ENCODE measurements at places on chromosomes 5 and 9.

DNA sequence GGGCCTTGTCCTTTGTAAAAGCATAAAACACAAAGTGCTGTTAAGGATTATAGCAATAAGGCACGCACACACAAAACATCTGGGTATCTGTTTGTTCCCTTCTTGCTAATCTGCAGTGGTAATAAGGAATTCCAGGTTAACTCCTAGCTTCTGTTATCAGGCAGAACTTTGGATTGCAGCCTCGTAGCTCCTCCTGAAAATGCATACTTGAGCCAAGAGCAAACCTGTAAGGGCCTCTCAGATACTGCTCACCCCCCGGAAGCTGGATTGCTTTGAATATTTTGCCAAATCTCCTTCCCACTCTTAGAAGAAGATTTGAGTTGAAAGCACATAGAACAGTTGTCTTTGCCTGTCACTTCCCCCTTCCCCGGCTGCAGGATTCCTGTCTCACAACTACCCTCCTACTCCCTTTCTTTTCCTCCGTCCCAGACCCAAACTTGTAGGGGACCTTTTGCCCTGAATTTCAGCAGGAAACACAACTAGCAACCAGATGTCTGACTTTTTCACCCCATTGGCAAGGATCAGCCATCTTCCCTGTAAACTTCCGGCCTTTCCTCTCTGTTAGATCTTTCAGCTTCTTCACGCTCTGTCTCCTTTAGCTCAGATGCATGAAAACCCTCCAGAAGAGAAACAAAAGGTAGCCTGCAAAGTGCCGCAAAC lies 28.2 kb upstream of the SMAD5 start:
- no peak for DNase-seq

DNA sequence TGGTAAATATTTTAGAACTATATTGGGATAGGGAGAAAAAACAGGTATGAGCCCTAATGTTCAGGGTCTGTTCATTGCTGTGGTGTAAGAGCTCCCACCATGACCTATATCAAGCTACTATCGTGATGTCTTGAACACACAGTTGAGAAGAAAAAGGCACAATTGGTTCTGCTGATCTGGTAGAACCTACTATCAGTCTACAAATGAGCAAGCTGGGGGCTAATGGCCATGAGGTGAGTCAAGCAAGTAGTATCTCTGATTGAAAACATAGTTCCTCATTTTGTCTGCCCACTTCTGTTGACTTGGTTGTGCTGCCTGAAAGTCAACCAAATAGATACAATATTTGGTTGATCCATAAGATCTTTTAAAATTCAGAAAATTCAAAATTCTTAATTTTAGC lies 1026.3 kb downstream of the CDH12 start:
- no peak for DNase-seq

GRCh38 chr5:118301696-118302095 lies 686.7 kb downstream of the DTWD2 start:
- DNase-seq: no peak

DNA sequence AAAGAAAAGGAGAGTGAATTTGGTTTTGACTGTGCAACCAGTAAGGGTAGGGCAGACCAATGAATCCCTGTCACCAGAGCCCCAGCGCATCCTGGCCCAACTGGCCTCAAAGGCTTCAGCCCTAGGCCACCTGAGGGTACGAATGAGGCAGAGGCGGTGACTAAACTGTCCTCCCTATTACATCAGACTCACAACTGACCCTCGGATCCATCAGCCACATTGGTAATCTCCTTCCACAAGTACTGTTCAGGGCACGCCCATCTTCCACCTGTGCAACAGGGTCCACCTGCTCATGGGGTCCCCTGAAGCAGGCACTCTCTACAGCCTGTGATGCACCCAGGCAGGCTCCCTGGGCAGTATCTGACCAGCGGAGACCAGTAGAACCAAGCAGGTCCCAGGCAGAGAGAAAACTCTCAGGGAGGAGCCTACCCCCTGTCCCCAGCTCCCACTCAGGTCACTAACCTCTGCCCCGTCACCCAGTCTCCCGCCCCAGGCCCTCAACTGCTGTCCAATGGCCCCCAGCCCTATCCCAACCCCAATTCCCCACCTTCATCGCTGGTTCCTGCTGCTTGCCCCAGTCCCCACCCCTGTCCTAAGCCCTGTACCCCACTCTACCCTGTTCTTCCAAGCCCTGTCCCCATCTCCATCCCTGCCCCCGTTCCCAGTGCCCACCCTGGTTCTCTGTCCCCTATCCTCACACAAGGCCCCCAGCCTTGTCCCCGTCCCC lies 904 bp downstream of the EDF1 start:
- DNase-seq: no peak

- DNase-seq: no peak
These were observed 250.2 kb downstream of the NFIB start for GRCh38 chr9:14063756-14064155.

DNA sequence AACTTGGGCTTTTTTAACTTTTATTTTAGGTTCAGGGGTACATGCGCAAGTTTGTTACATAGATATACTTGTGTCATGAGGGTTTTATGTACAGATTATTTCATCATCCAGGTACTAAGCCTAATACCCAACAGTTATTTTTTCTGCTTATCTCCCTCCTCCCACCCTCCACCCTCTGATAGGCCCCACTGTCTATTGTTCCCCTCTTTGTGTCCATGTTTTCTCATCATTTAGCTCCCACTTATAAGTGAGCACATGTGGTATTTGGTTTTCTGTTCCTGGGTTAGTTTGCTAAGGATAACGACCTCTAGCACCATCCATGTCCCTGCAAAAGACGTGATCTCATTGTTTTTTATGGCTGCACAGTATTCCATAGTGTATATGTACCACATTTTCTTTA lies 172.1 kb downstream of the SNCAIP start:
- no peak for DNase-seq

Data from activated T-helper 1 cell treated with anti-CD3 and anti-CD28 coated beads, Interleukin-2, amount 50 U/mL, for 16 hours (primary cell).